ENCODE measurements at places on chromosomes 5 and 9.

- no peak for DNase-seq
Observed at GRCh38 chr5:84381502-84382362, 2.9 kb downstream of the EDIL3 start.

DNA sequence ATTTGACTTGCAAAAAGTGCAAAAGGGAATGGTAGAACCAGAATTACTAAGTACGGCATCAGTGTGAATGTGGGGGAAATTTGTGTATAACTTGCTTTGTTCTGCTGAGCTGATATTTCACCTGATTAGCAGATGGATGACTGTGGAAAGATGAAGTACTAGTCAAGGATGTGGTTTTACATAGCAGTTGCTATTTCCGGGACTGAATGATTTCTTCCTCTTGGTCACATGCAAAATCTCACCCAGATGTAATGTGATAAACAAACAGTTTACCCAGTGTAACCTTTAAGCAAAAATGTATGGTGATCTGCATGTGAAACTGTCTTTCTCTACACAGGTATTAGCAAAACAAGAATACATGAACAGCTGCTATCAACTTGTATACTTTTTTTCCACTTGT lies 46.1 kb downstream of the DCP2 start:
- no peak for DNase-seq

GRCh38 chr5:177988989-177989625 lies 6.9 kb downstream of the PROP1 start:
- DNase-seq, result no peak

DNA sequence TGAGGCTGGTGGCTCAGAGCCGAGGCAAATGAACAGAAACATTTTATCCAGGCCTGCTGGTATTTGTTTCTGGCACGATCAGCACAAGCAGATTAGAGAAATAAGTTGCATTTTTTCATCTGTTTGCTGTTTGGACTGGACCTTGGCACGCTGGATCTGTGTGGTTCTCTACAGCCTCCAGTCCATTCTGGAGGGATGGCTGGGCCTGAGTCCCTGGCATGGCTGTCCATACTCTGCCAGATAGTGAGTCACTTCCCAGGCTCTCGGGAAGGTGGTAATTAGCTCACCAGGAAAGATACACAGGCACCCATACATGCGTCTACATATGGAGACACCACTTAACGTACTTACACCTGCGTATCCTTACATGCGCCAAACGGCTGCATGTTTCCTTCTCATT lies 78.6 kb downstream of the SPRY4 start:
- no peak for DNase-seq

DNA sequence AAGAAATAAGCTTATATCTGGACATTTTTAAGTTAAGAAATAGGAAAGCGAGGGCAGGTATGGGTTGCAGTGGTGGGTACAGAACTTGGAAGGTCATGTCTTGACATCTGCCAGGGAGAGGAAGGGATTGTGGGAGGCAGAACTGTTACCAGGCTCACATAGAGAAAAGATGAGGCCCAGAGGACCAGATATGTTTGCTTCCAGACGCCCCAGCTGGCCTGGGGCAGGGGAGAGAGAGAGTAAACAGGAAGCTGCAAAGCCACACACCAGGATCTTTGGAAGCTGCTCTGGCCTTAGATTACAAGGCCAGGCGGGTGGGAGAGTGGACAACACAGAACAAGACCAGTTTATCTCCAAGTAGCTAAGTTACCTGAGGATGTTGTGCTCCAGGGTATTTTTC lies 71.2 kb downstream of the MARCHF11 start:
- no peak for DNase-seq

GRCh38 chr5:168663276-168664004 lies 84.3 kb upstream of the PANK3 start:
- no peak for DNase-seq

DNA sequence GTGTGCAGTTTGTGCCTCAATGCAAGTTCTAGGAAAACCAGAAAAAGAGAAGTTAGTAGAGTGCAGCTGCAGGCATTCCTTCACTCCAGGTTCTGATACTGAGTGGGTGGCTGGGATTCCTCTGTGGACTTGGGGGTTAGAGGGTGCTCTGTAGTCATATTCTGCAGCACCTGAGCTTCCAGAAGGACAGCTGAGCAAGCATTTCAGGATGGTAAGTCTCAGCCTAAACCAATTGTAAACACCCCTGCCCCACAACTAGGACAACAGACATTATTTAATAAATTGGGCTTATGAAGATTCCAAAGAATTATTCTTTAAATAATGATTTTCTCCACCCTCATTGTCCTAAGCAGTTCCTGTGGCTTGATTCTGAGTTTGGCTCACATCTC lies 9.1 kb downstream of the FAXDC2 start:
- DNase-seq, result no peak

DNA sequence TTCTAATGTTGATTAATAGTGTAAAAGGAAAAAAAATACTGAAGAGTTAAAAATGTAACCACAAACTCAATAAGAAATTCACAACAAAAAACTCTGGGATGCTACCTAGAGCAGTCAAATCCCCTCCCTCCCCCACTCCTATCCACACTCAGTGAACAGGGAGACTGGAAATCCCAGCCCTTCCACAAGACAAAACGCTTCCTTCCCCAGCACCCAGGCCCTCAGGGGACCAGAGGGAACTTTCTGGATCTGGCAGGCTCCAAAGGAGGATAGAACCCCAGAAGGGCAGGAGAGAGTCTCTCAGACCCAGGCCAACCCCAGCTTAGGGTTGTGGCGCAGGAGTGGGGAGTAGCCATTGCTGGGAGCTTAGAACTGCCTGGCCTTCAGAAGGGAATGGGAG lies 55.0 kb downstream of the DCP2 start:
- no peak for DNase-seq

DNA sequence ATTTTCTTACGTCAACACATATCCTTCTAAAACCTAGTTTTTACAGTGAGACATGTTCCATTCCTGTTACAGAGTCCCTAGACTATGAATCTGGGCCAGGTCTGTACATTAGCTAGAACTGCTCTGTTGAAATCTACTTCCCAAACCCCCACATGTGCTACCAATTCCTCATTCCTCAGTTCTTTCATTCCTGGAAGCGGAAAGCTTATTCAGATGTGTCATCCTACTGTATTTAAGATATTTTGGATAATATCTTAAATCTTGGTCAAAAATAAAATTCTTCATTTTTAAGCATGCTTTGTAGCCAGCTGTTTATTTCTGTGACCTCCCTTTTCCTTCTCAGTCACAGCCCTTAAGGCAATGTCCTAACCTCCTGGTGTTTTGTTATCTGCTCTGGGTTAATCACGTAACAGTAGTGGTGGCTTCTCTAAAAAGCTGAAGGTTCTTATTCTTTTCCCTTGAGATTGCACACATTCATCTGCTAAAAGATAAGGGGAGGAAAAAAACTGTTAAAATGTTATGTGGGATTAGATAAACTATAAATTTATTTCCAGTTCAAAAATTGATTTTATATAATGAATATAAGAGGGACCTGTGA lies 35.6 kb downstream of the GLRX start:
- no peak for DNase-seq

- DNase-seq, result no peak
Observed at GRCh38 chr5:43065387-43065947, 25.3 kb upstream of the ANXA2R start.
